Activated CD8-positive, alpha-beta memory T cell treated with anti-CD3 and anti-CD28 coated beads, Interleukin-2, amount 50 U/mL, for 4 hours (primary cell): ENCODE measurements at places on chromosomes 7 and 10.

DNA sequence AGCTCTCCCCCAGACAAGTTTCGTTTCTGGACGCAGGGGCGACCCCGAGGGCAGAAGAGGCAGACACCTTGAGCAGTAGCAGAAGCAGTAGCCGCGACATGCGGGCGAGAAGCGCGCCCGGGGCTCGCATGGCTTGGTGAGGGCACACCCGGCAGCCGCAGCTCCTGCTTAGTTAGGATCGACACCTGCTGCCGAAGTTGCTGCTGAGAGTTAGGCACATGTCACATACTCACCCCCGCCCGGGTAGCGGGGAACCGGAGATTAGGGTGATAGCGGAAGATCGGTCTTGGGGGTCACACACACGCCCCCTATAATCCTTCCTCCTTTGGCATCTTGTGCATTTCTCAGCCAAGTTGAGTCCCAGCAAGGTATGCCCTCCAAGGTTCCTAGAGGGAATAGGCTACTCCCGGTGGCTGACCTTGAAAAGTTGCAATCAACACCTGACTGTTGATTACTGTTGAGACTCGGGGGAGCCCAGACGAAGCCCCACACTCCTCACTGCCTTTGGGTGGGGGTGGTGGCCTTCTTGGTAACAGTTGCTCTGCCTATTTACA lies 668 bp downstream of the GPR37 start:
- no peak for DNase-seq

DNA sequence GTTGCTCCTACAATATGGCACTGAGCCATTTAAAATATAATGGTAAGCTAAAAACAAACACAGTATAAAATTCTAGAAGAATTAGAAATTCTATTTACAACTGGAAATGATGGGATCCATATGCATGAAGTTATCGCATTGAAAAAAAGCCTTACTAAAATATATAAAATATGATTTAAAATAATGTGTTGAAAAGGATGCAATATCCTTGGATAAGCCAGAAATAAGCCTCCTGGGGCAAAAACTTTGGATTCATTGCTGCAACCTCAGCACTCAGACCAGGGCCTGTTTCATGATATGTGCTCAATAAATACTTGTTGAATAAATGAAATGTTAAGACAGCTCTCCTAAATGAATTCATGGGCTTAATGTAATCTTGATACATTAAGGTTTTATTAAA lies 170.2 kb downstream of the SEM1 start:
- DNase-seq: no peak

- DNase-seq: no peak
Observed at GRCh38 chr10:47184273-47184672, 115.7 kb upstream of the GDF10 start.

- DNase-seq: no peak
Observed at GRCh38 chr7:150854066-150855000, 2.0 kb downstream of the AOC1 start.

GRCh38 chr7:117531595-117532244 lies 51.9 kb downstream of the CFTR start:
- no peak for DNase-seq

DNA sequence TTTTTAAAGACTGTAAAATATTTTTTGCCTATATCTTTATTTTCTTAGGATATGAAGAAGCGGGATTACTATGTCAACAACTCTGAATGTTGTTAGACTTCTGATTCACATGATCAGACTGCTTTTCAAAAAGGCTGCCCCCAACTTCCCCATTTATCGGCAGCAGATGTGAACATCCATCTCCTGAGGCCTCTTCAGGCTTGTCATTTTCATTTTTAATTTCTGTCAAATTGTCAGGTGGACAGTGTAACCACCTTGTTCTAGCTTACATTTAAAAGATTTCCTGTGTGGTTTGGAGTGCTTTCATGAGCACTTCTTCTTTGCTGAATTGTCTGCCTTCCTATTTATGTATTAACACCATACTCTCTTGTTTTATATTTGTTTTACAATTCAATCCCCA lies 78.8 kb upstream of the GSDME start:
- no peak for DNase-seq
